ENCODE measurements at places on chromosomes 1 and 21. TPM values are rescaled to one million over a fixed set of nuclear protein-coding genes. Genes with fewer than 3 reads are reported as not detected.

Gene CTSK
- 1.0 TPM for polyA plus RNA-seq

Gene SEC16B
- polyA plus RNA-seq, result not detected

Gene SLAMF9
- polyA plus RNA-seq, result not detected

Gene MFSD2A
- polyA plus RNA-seq, result 1.5 TPM

Gene RGL1
- not detected for polyA plus RNA-seq

Gene MCOLN3
- polyA plus RNA-seq, result 0.19 TPM

Gene SELL
- polyA plus RNA-seq, result 1,261 TPM

Gene PROK1
- polyA plus RNA-seq, result not detected

Gene FAF1
- polyA plus RNA-seq, result 26.3 TPM

Gene ZNF695
- polyA plus RNA-seq, result 0.36 TPM

Gene PKLR
- polyA plus RNA-seq, result not detected

Gene CELA2B
- not detected for polyA plus RNA-seq

Gene GPR89B
- polyA plus RNA-seq, result 15.0 TPM
